ENCODE measurements at places on chromosomes 16 and 17.
A peak's percentile ranks its signal among the peaks of the same experiment; 100 is the strongest.

DNA sequence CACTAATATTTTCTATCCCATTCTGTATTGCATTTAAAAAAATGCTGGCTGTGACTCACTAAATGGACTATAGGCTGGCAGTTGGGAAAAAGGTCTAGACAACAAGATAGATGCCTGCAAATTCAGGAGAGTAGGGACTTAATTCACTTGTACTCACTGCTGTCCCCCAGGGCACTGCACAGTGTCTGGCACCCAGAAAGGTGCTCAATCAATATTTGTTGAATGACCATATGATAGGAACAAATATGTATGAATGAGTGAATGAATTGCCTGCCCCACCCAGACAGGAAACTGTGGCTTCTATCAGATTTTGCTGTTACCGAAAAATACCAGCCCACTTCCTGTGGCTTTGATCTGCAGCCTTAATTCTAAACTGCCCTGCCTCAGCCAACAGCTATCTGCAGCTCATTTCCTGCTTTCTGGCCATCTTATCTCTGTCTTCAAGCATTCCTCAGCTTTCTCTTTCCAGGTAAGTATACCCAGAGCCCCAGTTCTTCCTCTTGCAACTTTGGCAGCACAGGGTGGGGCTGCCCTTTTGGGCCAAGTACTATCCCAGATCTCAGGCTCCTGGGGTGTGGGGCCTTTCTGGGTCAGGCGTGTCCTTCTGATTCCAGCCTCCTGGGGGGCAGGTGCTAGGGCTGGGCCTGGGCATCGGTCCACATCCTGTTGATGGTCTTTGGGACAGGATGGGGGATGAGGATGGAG lies 15.3 kb upstream of the TNS4 start:
- peak; percentile 49 for DNase-seq

DNA sequence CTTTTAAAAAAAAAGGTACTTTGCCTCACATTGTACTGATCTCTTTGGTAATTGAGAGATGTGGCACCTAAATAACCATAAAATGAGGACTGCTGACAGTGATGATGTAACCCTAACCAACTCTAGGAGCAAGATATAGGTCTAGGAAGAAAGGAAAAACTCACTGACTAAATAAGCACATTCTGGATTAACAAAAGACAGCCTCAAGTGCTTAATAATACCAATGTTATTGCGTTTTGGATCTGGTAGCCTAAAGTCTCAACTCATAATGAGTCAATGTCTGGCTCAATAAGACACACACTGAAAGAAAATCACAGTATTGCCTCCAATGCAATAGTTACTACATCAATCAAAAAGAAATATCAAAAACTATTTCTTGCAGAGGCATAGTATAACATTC lies 3.0 kb downstream of the ERN1 start:
- DNase-seq: no peak

DNA sequence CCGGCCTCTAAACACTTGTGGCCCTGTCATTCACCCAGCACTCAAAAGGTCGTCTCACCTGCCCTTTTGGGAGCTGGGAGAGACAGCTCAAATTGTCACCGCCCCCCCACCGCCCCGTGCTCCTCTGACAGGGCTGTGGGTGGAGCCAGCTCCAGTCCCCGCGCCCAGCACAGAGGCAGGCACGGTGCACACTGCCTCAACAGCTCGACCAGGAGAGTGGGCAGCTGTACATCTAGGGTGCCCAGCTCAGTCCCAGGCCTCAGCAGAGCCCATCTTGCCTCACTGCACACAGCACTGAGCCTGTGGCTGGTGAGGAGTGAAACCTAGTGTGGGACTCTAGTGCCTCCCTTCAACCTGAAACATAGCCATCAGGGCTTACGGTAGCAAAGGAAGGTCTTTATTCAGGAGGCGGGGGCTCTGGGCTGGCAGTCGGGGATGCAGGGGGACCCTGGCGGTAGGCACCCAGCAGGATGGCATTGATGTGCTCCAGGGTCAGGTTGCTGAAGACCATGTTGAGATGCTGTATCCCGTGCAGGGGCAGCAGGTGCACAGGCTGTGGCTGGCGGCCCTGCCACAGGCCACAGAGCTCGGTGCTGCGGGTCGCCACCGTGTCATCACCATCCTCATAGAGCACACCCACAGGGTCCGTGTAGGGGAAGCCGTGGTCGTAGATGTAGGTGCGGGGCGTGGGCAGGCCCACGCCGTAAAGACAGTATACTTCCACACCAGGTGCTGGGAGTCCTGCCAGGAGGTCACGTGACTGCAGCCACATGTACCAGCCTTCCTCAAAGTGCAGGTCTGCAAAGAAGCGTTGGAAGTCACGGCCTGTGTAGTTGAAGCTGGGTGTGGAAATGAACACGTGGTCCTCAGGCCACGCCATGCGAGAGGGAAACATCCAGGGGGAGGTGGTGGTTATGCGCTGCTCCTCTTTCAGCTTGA lies 3.1 kb upstream of the PSMB10 start:
- peak; percentile 44 for DNase-seq

GRCh38 chr17:72299592-72299991 lies 178.8 kb downstream of the SOX9 start:
- no peak for DNase-seq

GRCh38 chr16:87166321-87166720 lies 150.9 kb downstream of the C16orf95 start:
- no peak for DNase-seq

- no peak for DNase-seq
Measured at GRCh38 chr16:15976225-15976812, 26.9 kb downstream of the ABCC1 start.

GRCh38 chr16:11588321-11589197 lies 1.8 kb upstream of the LITAF start:
- DNase-seq: no peak

GRCh38 chr17:33779234-33779591 lies 475.9 kb upstream of the CCL2 start:
- DNase-seq: peak; percentile 67

- DNase-seq: no peak
Measured at GRCh38 chr17:601926-602303, 112.7 kb downstream of the VPS53 start.

DNA sequence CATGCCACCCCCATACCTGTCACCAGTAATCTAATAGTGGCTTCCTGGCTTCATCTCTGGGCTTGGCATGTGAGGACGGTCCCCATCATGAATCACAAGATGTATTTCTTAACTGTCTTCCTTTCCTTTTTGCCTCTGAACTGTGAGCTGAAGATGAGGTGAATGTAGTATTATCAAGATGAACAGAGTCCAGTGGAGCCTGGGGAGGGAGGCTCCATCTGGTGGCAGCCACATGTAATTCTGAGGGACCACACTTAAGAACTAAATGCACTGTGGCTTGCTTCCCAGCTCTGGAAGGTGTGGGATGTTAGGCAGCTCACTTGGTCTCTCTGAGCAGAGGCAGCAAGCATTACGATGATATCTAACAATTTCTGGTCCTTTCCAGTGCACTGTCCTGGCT lies 354.9 kb upstream of the ASIC2 start:
- no peak for DNase-seq

GRCh38 chr16:2003827-2004641 lies 5.6 kb downstream of the ZNF598 start:
- peak; percentile 93 for DNase-seq

DNA sequence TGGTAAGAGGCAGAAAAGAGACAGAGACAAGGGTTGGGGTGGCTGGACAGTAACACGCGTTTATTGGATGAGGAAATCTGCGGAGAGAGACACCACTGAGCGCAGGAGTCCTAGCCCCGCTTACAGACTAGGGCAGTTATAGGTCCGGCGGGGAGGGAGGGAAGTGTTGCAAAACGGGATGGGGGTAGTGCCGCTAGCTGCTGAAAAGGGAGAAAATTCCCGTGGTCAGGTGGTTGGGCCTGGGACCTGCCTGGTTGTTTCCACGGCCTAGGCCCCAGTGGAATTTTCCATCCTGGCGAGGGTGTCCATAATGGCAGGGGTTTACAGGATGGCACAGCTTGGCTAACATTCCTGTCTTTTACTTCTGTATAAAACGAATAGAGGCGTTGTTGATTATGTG lies 5.5 kb upstream of the CPHXL2 start:
- DNase-seq: no peak

DNA sequence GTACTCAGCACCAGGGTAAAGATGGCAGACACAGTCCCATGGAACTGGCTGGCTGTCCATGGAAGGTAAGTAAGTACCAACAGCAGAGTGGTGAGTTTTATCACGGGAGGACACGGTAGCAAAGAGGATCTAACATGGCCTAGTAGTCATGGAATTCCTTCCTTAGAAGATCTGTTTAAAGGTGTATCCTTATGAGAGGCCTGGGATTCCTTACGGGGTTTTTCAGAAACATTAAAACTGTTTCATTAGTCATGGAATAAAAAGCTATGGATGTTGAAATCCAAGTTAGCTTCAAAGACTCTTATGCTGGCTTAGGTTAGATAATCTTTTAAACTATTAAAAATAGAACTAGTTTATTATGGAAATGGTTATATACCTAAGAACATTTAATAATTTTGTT lies 7.4 kb downstream of the FTO start:
- no peak for DNase-seq

GRCh38 chr17:77320044-77320440 lies 179.3 kb downstream of the SEC14L1 start:
- peak; percentile 76 for DNase-seq

GRCh38 chr16:56558024-56558747 lies 6.7 kb upstream of the MT4 start:
- DNase-seq: peak; percentile 87

DNA sequence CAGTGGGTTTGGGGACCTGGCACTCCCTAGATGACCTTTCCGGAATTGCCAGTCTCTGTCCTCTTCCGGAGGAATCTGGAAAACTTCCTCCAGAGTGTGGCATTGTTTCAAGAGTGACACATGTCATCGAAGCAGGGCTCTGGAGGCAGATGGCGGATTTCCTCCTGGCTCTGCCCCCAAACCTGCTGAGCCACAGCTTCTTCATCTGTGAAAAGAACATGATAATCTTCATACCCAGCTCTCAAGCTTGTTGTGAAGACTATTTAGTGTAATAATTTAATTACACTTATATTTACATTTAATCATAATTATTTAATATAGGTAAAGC lies 19.7 kb upstream of the TEX2 start:
- DNase-seq: no peak

DNA sequence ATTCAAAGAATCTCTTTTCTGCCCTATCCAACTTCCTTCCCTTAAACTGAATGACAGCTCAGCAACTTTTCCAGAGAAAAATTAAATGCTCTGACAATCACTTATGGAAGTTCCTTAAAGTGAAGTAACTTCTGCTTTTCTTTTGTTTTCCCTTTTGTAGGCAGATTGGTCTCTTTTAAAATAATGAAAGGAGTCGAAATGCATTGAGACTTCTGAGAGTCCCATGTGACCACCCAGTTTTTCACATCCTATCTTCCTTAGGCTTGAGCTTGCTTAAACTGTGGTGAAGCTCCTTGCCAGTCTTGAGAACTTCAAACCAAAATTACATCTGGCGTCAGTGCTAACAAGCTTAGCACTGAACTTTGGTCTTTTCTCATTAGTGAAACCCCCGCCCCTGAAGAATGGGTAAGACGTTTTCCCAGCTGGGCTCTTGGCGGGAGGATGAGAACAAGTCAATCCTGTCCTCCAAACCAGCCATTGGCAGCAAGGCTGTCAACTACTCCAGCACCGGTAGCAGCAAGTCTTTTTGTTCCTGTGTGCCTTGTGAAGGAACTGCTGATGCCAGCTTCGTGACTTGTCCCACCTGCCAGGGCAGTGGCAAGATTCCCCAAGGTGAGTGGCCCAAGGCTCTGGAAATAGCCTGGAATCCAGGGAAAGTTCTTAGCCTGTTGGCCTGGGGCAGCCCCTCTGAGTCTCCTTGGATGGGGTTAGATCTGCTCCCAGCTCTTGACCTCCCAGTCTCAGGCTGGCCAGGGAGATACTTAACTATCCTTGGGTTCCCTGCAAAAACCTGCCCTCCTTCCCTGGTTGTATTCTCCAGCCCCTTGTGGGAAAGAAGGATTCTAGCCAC lies 1.2 kb downstream of the TMEM106A start:
- DNase-seq: no peak

DNA sequence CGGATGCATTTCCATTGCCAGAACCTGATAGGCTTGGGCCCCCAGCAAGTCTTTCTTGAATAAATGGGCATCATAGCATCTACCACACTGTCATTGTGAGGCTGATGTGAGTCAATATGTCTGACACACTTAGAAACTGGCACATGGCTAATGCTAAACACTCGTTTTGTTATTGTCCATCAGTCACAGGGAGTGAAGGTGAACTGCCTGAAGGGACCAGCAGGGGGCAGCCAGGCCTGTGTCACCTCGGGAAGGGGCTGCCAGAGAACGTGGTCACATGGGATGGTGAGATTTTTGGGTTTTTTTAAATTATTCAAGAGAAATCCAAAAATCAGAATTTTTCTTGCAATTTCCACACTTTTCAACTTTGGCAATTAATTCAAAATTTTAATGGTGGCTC lies 831 bp upstream of the RCVRN start:
- no peak for DNase-seq

DNA sequence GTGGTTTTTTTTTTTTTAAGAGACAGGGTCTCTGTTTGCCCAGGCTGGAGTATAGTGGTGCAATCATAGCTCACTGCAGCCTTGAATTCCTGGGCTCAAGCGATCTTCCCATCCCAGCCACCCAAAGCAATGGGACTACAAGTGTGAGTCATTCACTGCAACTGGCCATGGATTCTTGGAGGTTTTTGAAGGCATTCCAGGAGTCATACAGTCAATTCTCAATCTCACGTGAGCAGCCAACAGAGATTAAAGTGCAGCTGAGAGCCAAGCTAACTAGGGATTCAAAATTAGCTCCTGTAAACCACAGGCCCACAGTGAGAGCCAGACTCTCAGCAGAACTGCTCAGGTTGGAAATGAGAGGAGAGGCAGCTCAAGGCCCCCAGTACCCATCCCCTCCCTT lies 30.2 kb downstream of the XPO6 start:
- DNase-seq: peak; percentile 94

- DNase-seq: no peak
Measured at GRCh38 chr17:70423562-70423961, 254.2 kb downstream of the KCNJ2 start.

- DNase-seq: no peak
Measured at GRCh38 chr17:68460715-68461114, 3.4 kb upstream of the WIPI1 start.

DNA sequence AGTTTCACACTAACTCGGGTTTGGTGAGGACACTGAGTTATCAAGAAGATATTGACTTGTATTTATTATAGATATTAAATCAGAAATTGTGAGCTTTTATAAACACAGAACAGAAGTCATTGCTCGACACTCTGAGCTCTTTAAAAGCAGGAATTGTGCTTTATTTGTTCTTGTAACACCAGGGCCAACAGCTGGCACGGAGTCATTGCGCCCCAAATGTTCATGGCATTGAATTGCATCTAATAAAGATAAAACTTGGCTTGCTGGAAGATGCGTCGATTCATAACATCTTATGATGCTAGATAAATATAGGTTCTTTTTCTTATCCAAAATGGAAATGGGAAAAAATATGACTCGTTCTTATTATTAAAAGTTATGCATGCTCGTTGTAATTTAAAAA lies 11.8 kb upstream of the MLYCD start:
- peak; percentile 61 for DNase-seq

GRCh38 chr16:29809850-29810698 lies 1.9 kb upstream of the PRRT2 start:
- DNase-seq: peak; percentile 50

Measured in foreskin fibroblast (primary cell).